Bone marrow (tissue), 2 donors: ENCODE measurements at places on chromosomes 3 and 15.

GRCh38 chr3:39121621-39122020, 14.1 kb downstream of the TTC21A start:
- DNase-seq, result peak; percentile 42

GRCh38 chr3:157259825-157260224, 99.9 kb upstream of the CCNL1 start:
- no peak for DNase-seq

- peak; percentile 19 for DNase-seq
Measured at GRCh38 chr3:56980798-56981390, 79.6 kb upstream of the SPATA12 start.

- DNase-seq, result no peak
Measured at GRCh38 chr3:71254281-71255057, 329.1 kb downstream of the FOXP1 start.

DNA sequence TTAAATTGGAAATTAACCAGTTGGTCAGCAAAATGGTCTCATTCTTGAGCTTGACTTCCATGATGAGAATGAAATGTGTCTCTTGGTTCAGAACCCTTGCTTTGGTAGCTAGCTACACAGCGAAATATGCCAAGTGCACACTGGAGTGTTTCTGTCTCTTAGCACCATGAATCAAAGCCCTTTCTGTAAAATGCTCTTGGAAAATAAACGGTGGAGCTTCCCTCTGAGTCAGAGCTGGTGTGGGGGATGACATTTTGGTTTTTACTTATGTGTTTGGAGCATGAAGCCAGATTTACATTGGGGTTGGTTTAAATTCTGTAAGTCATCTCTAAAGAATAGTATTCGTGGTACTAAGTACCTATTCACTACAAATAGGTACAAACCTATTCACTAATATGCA, 85.1 kb upstream of the NANOGP8 start:
- no peak for DNase-seq

GRCh38 chr3:101202640-101203039, 117.7 kb downstream of the IMPG2 start:
- DNase-seq, result no peak

DNA sequence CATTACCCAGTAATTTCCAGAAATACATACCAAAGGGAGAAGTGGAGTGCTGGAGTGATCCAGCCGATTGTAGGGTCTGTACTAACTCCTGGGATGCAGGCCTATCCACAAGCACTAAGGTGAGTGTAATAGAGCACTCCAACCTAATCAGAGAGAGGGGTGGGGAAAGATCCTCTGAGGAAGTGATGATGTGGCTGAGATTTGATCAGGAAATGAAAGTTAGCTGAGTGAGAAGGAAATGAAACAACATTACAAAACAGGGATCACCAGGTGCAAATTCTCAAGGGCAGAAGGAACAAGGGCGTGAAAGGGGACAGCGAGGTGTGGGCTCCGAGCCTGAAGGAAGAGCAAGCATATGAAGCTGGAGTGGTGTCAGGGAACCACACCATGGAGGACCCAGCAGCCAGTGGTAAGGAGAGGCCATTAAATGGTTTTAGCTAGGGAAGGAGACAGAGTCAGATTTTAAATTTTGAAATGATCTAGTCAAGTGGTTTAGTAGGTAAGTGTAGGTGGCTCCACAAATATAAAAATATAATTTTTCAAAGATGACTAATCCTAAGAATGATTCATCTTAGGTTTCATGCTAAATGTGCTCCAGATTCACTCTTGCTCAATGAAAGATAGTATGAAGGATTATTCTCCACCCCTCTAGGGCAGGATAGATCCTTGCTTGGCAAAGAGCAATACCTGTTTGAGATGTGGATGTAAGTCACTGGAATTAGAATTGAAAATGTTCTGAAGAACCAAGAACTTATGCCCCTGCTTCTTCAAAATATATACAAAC, 348.7 kb downstream of the TBL1XR1 start:
- DNase-seq, result no peak
